ENCODE measurements at places on chromosomes 5 and 9.

DNA sequence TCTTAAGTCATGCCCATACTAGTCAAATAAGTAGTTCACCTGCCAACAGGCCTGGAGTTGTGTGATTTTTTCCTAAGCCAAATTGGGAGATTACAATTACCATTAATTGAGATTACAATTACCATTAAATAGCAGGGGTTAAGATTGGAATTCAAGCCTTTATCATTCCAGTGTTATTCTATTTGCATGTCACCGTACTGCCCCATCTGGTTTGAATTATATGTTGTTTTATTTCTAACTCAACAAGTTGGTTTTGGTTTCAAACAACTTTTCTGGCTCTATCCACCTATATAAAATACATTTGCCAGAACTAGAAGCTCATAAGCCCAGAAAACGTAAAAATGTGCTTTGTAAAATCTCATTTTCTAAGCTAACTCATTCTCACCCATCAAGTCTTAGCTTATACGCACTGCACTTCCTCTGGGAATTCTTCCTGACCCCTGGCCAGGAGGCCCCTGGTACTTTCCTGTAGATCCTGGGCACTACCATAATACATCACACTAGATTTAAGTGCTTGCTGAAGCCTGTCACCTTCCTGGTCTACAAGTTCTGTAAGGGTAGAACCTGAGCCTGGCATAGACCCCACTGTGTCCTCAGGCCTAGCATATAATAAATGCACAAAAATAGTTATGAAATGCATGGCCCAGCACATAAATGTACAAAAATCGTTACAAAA is 242.0 kb upstream of the TRPM3 start:
- DNase-seq, result no peak

- DNase-seq, result no peak
These were observed 26.7 kb upstream of the CAMK4 start for GRCh38 chr5:111197523-111197922.

DNA sequence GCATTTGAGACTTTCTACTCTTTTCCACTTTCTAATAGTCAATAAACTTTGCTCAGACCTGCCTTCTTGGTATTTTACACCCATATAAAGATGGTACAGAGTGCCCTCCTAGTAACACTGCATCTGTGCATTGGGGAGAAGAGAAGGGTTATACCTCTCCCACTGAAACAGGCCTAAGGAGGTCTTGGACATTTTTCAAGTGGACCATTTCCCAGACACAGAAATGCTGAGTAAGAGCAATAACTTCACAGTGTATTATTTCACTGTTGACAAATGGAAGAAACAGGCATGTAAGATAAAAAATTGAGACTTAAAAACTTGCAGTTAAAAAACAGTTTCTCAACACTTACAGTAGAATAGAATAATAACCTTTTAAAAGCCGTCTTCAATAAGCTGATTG is 1224.0 kb upstream of the CDH18 start:
- DNase-seq, result no peak

DNA sequence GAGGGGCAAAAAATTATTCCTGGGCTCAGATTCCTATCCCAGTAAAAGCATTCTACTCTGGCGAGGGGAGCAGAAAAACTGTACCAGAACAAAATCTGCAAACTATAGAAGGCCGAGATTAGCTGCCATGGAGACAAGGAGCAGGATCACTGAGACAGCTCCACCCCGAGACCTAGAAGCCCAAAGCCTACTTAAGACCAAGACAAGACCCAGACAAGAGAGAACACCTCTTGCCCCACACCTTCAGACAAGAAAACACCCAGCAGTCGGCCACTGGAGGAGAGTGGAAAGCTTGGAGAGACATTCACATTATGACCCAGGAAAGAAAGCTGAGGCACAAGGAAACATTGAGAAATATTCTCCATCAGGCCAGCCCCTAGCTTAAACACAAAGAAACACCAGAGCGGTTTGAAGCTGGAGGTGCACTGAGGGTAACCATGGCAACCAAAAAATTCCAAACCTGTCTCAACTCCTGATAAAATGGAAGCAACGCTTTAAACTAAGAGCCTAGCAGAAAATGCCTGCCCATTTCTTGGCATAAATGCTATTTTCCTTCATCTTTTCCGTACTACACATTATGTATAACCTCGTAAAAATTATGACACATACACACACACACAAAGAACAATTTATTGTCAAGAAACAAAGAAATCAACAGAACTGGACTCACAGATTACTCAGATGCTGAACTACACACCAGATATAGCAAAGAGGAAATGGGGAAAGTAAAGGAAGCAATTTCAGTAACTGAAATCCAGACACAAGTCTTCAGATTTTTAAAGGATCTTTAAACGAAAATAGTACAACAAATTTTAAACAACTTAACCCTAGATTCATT is 53.8 kb upstream of the FTMT start:
- DNase-seq, result no peak

DNA sequence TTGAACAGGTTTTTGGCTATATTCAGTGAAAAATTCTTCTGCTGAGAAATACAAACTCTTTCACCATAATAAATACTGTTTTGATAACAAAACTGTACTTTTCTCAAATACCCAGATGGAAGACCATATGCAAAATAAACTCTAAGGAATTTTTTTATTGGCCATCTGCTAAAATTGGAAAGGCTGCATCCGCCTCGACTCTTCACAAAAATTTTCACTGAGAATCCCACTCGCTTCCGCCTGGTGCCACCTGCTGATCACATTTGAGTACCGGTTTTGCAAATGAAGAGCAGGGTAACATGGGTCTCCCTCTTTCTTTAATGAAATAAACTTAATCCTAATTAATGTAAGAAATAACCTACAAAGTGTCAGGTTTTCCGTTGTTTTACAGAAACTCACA is 76.4 kb downstream of the TTLL11 start:
- DNase-seq, result no peak

DNA sequence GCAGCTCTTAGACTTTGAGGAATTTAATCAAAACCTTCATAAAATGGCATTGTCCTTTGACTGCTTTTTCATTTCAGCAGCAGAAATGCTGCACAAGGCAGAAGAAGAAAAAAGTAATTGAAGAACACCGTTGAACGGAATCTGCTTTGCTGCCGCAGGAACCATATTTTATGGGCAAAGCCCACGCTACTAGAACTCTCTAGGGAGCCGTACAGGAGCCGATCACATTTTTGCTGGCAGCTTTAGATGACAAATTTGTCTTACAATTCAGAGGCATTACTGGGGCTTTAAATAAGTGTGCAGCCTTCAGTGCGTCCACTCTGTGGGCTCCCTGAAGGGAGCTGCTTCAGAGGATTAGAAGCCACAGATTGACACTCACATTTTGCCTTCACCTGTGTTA is 5.4 kb downstream of the CFAP90 start:
- no peak for DNase-seq

GRCh38 chr9:69324549-69325401 is at the start of gene ENTREP1:
Gene ENTREP1, plus strand, starts transcription at chr9:69325215. Its CDS starts 95 bp downstream, at chr9:69325310.
- DNase-seq, result peak; percentile 50

- DNase-seq, result no peak
These were observed 159.4 kb downstream of the MACROH2A1 start for GRCh38 chr5:135239453-135240282.

- DNase-seq, result no peak
These were observed 671.0 kb downstream of the DMRTA1 start for GRCh38 chr9:23117616-23118015.

GRCh38 chr9:1094749-1095148 is 44.6 kb downstream of the DMRT2 start:
- DNase-seq, result no peak

- DNase-seq, result no peak
These were observed 189.1 kb downstream of the ROR2 start for GRCh38 chr9:91760906-91761305.

GRCh38 chr5:170633235-170634081 is 129.6 kb downstream of the KCNIP1 start:
- DNase-seq, result peak; percentile 24

GRCh38 chr9:68755752-68756151 is 50.7 kb downstream of the PIP5K1B start:
- no peak for DNase-seq

DNA sequence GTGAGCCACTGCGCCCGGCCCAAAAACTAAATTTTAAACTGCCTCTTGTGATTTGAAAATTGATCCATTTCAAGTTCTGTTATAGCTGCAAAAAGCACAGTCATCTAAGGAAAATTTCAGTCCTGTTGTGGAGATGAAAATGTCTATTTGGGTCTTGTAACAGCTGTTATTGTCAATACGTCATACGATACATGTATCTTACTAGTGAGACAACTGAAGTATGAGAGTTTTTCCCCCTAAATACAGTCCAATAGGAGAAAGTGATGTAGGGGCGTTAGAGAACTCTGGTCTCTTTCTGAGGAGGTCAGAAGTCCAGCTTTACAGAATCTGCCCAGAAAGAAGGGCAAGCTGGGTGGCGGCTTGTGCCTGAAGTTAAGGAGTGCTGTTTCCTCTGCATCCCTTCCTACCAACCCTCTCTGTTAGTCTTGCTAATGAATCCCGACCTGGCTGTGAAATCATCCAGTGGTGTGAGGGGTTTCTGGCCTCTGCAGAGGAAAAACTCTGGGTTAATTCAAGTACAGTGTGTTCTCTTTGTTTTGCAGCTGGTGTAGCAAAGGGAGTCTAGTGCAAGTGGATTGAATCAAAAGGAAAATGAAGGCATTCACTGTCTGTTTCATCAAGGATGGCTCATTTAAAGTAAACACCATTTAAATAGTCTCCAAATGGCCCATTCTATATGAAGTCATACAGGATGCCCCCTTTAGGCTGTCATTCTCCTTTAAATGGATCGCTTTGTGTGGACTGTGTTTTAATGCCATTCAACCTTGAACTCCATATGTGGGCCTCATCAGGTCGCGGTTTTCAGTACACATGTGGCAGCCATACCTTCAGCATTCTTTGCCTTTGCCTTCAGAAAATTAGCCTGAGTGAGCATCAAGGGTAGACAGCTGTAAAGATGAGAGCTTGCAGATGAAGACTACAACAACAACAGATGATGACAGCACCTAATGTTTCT is 59.0 kb downstream of the AOPEP start:
- no peak for DNase-seq

DNA sequence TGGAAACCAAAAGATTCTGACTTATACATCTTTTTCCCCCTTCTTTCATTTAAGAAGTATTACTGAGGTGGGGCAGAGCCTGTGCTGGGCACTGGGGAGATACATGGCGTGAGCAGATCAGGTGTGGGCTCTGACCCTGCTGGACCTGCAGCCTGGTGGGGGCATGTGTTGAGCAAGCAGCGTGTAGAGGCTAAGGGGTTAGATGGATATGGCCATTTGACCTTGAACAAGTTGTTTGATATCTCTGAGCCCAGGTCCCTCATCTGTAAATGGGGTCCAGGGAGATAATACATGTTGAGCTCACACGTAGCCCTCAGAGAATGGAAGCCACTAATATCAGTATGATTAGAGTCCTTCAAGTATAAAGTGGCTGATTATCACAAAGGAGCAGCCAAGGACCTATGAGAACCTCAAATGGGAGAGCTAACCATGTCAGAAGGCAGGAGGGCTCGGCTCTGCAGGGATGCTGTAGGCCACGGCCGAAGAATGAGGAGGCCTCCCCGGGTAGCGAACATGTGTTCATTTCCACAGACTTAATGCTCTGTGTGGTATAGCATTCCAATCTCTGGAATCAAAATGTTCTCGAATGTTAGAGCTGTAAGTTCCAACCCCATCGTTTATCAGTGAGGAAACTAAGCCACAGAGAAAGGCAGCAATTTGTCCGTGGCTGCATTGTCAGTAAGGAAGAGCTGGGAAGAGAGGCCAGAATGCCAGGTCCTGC is 15.4 kb upstream of the ANGPTL2 start:
- no peak for DNase-seq

Data from HuH-7 (cell line).